ENCODE measurements at places on chromosomes 16 and 17.

DNA sequence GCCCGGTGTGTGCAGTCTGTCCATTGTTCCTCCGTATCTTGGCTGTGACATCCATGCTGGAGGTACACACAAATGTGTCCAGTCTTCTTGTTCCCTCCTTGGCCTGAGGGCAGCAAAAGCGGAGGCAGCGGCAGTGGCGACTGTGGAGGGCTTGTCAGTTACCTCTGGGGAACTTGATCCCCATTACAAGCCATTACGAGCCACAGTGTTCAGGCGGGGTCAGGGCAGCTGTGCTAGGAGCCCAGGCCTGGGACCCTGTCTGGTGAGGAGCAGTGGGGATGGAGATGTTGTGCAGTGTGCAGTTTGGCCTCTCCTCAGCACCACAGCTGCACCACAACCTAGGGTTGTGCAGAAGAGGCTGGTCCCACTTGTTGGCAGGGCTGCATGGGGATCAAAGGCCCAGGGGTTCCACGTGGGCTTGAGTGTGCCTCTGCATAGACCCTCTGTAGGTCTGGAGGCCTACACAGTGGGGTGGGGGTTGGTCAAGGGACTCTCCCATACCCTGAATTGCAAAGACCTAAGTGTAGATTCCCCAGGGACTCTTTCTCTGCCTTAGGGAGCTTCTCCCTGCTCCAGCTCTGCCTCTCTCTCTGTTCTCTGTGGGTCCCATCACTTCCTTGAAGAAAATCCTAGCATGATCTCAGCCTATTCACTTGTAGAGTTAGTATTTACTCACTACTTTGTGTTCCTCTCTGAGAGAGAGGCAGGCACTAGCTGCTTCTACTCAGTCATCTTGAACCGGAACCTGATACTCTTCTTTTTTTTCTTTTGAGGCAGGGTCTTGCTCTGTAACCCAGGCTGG lies 58.8 kb downstream of the SLFN11 start:
- no peak for DNase-seq

DNA sequence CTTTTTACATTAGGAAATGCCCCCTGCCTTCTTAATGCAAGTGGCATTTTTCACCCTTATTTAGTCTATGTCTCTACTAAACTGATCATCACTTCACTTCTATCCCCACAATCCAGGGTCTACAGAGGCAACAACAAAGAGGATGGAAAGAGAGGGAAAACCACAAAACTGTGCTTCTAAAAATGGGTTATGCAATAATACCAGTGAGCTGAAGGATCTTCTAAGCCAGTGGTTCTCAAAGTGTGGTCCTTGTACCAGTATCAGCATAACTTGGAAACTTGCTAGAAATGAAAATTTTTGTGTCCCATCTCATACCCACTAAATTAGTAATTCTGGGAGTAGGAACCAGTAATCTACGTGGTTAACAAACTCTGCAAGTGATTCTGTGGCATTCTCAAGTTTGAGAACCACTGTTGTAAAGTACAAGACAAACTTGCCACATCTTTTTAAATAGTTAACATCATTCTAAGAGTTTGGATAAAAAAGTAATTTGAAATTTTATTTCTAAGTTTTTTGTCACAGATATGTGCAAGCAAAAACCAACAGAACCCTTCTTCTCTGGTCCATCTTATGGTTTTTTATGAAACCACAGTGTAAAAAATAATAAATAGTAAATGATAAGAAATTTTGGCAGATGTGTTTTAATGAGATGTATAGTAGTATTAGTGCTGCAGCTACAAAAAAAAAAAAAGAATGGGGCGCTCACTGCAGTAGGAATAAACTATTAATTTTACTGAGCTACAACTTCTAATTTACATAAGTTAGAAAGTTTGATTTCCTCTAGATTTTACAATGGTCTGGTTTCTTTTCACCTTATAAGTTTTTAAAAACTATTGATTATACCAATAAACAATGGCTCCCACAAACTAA lies 16.2 kb downstream of the CDC27 start:
- DNase-seq = no peak

- DNase-seq = no peak
These were observed 104.7 kb downstream of the UTP18 start for GRCh38 chr17:51365090-51365489.

GRCh38 chr16:71609066-71609465 lies 16.9 kb upstream of the MARVELD3 start:
- DNase-seq = no peak

GRCh38 chr16:9251026-9251425 lies 159.6 kb downstream of the HAPSTR1 start:
- no peak for DNase-seq

DNA sequence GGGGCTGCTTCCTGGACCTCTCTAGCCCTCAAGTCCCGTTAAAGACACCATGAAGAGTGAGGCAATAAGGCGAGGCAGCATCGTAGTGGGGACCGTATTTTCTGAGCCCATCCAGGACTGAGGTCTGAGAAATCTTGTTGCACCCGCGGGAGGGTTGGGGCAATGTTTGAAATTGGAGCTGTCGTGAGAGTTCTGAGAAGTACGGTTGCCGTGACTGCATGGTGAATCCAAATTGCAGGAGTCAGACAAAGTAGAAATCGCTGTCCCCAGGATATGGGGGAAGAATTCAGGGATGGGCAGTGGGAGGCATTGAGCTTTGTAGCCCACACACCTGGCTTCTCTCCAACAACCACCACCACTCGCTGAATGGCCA lies 42.0 kb upstream of the RPL38 start:
- DNase-seq = no peak

- DNase-seq = peak; percentile 55
These were observed 1329.5 kb upstream of the CDH8 start for GRCh38 chr16:63365649-63366304.

DNA sequence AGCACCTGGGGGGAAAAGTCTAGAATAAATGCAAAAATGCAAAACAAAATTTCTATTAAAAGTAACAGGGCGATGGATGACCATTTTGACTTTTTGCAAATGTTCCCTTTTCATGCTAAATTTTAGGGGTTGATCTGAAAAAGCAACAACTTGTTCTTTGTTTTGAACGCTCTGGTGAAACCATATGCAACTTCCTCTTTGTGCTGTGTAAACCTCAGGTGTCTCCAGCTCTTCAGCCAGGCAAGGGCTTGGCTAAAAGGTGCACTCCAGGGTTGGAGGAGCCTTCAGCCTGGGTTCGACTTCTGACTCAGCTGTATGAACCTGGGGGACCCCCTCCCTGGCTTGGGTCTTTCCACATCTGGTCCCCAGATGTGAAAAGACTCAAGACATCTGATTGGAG lies 9.5 kb downstream of the IRF8 start:
- no peak for DNase-seq

DNA sequence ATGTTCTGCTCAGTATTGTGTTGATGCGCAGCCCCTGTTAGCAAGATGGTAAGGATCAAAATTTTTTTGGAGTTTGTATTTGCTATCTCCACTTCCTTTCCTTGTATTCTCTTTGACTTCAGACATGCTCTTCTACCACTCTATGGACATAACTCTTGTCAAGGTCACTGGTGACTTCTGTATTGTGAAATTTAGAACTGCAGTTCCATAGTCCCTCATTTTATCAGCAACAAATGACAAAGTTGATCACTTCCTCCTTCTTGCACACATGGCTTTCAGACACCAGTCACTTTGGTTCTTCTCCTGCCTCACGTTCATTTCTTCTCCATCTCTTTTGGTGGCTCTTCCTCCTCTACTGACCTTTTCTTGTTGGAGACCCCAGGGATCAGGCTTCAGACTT lies 21.1 kb downstream of the COX11 start:
- DNase-seq = no peak

GRCh38 chr16:67000384-67001351 lies 12.3 kb downstream of the CES4A start:
- no peak for DNase-seq
